Cardiac septum (tissue), 1 donor: ENCODE measurements at places on chromosomes 4 and X. TPM values are rescaled to one million over a fixed set of nuclear protein-coding genes. Genes with fewer than 3 reads are reported as not detected.

- DNase-seq, result no peak
Measured at GRCh38 chr4:138775489-138775888, 240.1 kb upstream of the NOCT start.

DNA sequence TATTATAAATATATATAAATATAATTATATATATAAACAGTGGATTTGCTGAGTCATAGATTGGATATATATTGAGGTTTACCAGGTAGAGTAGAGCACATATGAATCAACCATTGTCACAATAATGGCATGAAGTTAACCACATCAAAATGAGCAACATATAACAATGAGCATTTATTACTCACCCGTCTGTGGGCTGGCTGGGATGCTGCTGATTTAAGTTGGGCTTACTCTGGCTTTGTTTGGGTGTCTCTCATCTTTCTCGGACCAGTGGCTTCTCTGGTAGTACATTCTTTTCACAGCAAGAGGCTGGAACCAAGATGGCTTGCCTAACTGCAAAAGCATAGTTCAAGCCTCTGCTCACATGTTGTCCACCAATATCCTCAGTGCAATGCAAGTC is 111.7 kb upstream of the TAPT1 start:
- no peak for DNase-seq

Gene CLDN34
- total RNA-seq, result not detected

DNA sequence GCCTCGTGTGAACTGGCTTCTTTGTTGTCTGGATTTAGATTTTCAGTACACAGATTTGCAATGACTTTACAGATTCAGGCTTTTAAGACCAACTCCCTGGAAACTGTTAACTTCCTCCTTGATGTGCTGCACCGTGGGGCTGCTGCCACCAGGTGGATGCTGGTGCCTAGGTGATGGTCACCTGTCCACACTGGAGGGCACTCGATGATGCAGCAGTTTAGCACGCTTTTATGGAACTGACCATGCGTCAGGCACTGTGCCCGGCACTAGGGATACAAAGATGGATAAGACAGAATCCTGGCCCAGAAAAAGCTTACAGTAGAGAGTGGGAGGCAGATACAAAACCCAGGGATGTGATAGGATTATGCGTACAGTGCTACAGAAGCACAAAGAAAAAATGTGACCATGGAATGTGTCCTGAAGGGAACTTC is 180.7 kb downstream of the CEP135 start:
- DNase-seq, result no peak
